ENCODE measurements at places on chromosomes 6 and 20.

GRCh38 chr6:56148488-56149186 is 98.7 kb downstream of the COL21A1 start:
- DNase-seq = no peak

- no peak for DNase-seq
Measured at GRCh38 chr6:85484948-85485347, 35.1 kb downstream of the NT5E start.

DNA sequence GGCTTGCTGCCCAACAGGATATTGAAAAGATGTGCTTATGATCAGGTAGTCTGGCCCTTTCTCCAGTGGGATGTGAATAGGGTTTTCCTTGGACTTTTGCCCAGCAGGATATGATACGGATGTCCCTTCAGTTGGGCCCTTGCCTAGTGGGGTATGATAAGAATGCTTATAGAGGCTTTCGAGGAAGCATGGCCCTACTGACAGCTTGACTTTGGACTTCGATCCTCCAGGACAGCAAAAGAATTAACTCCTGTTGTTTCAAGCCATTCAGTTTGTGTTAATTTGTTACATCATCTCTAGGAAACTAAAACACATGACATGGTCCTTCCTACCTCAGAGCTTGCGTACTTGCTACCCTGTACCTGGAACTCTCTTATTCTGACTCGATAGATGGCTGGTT is 9.7 kb upstream of the ZNF334 start:
- DNase-seq = no peak

DNA sequence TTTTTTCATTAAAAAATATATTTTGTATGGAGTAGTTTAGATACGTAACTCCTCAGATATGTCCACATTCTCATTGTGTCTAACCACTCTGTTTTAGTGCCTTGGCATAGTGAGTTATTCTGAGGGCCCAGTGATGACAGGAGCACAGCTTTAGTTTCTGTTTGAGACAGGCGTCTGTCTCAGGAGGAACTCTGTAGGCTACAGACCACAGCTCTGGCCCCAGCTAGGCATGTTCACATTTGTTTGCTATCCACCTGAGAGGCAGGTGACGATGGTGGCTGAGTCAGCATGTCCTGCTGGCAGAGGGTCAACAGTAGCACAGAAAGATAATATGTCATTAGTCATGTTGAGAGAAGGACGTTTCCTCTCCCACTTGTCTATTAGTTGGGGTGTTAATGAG is 16.3 kb downstream of the LRRC1 start:
- DNase-seq = no peak

DNA sequence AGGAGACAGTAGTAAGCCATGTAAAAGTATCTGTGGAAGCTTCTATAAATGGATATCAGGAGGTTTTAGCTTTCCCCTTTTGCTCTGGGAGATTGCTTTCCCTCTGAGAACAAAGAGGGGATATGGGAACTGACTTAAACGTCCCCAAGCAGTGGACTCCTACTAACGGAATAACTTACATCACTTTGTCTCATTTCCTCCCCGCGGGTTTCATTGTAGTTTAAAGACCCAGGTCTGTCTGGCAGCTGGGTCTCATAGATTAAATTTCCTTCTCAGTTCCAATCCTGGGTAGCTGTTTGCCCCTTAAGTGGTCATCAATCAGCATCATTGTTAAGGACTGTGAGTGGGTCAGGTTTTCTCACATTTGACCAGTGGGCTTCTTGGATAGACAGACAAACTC is 68.7 kb downstream of the PLAGL1 start:
- DNase-seq = no peak

- DNase-seq = no peak
Measured at GRCh38 chr6:43516367-43516696, 394 bp downstream of the YIPF3 start.

GRCh38 chr6:136783495-136784270 is 8.6 kb downstream of the MAP3K5 start:
- DNase-seq = no peak

GRCh38 chr6:139483079-139483478 is 108.6 kb upstream of the CITED2 start:
- no peak for DNase-seq

DNA sequence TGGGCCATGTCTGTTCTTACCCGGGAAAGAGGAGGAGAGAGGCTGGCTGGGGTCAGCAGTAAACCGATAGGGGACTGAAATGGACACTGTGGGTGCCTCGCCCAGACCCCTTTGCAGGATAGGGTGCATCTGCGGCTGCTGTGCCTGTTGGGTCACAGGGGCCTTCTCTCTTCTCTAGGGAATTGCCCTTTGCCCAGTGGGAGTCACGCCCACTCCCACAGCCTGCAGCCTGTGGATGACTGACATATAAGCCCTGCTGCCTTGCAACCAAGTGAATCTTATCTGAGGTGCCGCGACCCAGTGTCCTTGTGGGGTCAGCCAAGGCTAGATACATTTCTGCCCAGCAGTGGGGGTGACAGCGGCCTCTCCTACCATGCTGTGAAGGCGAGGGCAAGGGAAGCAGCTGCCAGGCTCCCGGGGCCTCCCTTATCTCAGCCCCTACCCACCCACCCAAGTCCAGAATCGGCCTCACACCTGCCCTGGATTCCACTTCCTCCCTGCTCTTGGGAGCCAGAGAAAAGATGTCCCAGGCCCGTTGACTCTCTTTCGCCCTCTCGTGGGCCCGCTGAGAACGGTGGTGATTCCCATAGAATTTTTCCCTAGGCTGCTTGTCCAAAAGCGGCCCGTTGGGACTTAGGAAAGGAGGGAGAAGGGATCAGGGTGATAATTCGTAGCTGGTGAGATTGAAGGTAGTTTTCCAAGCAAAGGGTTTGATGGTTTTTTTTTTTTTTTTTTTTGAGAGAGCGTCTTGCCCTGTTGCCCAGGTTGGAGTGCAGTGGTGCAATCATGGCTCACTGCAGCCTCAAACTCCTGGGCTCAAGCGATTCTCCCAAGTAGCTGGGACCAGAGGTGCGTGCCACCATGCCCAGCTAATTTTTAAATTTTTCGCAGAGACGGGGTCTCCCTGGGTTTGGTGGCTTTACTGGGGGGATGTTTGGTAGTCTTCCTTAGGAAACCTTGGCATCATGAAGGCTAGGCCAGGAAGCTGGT is 76.4 kb upstream of the RNF24 start:
- DNase-seq = no peak

DNA sequence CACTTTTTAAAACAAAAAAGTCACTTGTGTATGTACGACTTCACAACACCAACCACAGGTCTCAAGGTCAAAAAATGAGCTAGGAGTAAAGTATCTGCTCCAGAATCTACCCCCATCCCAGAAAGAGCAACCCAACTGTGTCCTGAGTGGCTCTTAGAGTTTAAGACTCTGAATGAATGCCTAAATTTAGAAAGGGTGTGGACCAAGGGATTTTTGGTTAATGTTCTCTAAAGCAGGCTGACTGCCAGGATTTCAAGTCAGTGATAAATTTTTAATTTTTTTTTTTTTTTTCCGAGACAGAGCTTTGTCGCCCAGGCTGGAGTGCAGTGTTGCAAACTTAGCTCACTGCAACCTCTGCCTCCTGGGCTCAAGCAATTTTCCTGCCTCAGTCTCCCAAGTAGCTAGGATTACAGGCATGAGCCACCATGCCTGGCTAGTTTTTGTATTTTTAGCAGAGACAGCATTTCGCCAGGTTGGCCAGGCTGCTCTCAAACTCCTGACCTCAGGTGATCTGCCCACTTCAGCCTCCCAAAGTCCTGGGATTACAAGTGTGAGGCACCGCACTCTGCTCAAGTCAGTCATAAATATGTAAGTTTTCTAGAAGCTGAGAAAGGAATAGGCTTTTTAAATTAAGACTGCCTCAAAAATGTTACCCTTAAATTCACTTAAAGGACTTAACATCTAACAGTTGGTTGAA is 20.2 kb downstream of the STAU1 start:
- DNase-seq = no peak

Measured in dorsolateral prefrontal cortex (tissue), 122 donors.